ENCODE measurements at places on chromosomes 16 and 17.
A peak's percentile ranks its signal among the peaks of the same experiment; 100 is the strongest.

GRCh38 chr16:29729116-29729521 lies 16.7 kb downstream of the C16orf54 start:
- DNase-seq, result no peak

GRCh38 chr17:60524463-60525327 lies 1.3 kb downstream of the APPBP2 start:
- DNase-seq, result no peak

DNA sequence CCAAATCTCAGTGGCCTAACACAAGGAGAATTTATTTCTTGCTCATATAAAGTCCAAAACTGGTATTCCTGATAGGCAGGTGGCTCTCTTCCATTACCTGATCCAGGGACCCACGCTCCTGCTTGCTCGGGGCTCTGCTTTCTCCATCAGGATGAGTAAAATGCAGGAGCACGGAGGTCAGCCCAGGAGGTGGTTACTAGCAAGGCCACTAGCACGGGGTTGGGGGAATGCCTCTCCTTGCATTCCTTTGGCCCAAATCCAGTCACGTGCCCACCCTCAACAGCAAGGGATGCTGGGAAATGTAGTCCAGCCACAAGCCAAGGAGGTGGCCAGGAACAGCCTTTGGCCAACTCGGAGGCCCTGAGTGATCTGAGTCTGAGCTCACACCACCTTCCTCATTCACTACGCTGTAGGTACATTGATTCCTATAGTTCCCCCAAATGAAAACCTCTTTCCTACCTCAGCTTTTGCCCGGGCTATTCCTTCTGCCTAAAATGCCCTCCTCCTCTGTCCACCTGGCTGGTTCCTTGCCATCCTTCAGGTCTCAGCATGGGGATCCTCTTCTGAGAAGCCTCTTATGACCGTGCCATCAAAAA lies 38.3 kb upstream of the HAPSTR1 start:
- DNase-seq, result peak; percentile 9

GRCh38 chr16:66147291-66147690 lies 219.2 kb upstream of the CDH5 start:
- no peak for DNase-seq

DNA sequence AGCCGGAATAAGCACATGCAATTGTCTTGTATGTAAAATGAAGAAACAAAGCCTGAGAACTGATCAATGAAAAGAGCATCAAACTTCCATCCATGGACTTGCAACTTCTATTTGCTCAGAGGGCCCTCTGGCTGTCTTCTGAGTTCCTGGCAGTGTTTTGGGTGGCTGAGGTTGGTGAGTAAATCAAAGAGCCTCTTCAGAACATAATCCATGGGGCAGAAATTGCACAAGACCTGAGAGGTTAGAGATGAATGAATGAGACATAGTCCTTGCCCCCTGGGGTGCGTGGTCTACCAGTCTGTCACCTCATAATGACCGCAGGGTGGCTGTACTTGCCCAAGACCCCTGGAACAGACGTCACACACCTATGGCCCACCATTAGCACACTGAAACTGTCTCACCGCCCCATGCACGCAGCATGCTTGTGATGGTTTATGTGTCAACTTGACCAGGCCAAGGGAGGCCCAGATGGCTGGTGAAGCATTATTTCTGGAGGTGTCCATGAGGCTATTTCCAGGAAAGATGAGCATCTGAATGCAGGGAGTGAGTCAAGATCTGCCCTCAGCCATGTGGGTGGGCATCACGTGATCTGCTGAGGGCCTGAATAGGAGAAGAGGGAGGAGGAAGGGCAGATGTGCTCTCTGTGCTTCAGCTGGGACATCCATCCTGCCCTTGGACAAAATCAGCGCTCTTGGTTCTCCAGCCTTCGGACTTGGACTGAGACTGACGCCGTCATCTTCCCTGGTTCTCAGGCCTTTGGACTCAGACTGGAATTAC lies 8.3 kb downstream of the PIK3R6 start:
- DNase-seq, result no peak

DNA sequence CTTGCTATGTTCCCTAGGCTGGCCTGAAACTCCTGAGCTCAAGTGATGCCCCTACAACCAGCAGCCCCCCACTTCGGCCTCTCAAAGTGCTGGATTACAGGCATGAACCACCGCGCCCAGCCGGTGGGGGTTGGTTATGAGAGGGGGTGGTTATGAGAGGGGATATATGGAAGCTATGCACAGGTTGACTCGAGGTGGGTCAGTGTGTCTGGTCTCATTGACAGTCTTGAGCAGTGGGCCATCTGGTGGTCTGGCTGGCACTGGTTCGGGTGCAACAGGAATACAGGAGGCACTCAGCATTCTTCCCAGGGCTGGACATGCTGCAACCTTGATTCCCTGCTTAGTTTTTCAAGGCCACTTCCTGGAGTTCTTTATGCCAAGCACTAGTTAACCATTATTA lies 5.6 kb upstream of the STX1B start:
- no peak for DNase-seq

GRCh38 chr16:20740901-20741521 lies 607 bp downstream of the THUMPD1 start:
- peak; percentile 93 for DNase-seq

GRCh38 chr17:8708025-8708461 lies 36.6 kb downstream of the CCDC42 start:
- DNase-seq, result no peak

GRCh38 chr16:24844101-24845030 lies 1.4 kb upstream of the SLC5A11 start:
- no peak for DNase-seq

- no peak for DNase-seq
Measured at GRCh38 chr17:27541301-27542023, 85.2 kb downstream of the KSR1 start.

DNA sequence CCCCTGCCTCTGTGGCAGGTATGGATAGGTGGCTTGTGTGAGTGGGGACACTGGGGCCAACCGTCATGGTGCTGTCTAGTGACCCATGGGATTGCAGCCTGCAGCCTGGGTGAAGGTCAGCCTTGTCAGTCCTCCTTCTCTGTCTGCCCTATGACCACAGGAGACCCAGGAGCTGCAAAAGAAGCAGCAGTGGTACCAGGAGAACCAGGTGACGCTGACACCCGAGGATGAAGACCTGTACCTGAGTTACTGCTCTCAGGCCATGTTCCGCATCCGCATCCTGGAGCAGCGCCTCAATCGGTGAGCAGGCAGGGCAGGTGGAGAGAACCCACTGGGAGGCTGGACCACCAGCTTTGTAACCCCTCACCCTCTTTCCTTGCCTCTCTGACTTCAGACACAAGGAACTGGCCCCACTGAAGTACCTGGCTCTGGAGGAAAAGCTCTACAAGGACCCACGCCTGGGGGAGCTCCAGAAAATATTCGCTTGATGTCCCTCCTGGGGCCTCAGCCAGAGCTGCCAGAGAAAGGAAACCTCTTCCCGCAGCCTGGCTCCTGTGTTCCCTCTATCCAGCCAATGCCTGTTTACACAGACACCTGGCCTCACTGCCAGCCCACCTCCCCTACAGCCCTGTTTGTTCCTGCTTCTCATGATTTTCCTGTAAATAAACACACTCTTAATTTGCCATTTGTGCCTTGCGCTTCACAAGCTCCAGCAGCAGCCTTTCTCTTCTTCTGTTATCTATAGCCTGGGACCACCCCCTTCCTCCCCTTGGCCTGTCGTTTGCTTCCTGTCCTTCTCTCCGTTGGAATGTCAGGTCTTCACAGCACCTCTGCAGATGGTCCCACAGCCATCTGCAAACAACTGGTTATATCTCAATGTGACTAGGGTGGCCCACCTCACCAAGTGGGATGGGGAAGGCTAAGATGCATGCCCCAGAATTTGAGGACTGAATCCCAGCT lies 4.5 kb upstream of the KATNB1 start:
- no peak for DNase-seq

DNA sequence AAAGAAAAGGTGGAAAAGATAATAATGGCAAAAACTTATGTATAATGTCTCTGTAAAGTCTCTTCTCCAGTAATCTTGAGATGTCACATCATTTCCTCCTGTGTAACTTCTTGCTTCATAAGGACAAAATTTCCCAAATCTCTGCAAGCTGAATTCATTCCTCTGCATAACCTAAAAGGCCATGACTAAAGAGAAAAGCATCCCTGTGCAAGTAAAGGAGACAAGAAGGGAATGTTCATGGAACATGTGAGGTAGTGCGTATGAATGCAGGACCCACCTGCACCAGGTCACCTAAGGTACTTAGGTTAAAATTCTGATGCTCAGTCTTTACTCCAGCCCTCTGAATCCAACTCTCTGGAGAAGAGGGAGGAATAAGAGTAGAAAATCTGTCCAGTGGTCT lies 46.9 kb upstream of the NLK start:
- DNase-seq, result no peak

GRCh38 chr16:72942021-72942420 lies 105.9 kb downstream of the ZFHX3 start:
- no peak for DNase-seq

DNA sequence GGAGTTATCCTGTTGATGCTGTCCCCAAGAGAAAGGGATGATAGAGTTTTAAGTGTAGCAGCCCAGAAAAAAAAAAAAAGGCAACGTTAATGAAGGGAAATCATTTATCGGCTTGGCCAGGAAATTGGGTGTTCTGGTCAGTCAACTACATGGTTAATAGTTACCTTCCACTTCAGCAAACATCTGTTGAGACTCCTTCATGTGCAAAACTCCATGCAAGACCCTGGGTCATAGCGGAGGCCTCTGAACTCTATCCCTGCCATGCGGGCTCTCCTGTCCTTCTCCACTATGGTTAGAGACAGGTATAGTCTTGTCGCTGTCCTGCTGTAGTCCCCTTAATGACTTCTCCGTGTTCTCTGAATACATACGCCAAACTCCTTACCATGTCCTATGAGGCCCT lies 3.5 kb upstream of the LYRM9 start:
- no peak for DNase-seq

DNA sequence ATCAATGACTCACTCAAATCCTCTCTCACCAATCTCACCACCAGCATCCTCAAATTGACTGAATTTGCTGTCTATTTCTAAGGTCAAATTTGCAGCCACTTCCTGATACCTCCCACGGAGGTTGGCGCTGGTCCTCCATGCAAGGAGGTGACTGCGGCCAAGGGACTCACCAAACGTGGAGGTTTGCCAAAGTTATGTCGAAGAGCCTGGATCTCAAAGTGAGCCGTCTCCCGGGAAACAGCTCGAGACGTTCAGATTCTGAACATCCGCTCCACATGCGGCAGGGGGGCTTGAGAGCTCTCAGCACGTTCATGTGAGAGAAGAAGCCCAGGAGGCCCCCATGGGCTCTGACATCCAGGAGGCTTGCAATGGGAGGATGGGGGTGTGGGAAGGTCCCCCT lies 22.6 kb downstream of the LGALS3BP start:
- DNase-seq, result no peak

GRCh38 chr17:77832180-77832560 lies 126.3 kb upstream of the TNRC6C start:
- DNase-seq, result no peak

- DNase-seq, result no peak
Measured at GRCh38 chr17:48469227-48469626, 39.2 kb upstream of the SKAP1 start.

DNA sequence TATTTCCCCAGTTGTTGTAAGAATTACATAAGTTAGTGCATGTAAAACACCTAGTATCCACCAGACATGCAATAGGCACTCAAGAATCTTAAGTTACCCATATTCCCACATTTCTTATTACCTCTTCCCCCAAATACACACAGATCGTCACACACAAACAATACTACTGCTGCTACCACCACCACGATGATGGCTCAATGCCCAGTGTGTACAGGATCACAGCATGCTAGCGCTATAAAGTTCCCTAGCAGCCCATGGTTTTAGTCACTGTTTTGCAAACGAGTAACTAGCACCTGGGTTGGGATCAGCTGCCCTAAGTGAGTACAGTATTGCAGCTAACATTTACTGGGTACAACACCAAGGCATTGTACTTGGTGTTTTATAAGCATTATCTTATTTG lies 411.7 kb downstream of the UTP18 start:
- no peak for DNase-seq

DNA sequence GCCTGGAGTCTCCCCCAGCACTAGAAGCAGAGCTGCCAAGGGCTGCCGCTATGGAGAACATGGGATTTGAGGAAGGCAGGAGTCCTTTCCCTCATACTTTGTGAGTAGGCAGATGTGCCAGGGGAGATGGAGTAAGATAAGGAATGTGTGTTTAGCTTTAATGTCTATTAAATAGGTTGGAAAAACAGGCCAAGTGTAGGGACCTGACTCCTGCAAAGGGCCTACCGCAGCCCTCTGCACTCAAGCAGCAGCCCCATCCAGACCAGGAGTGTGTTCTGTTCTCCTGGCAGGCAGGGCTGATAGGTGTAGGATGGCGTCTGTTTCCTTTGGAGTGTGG lies 1.8 kb upstream of the MIF4GD start:
- no peak for DNase-seq

- DNase-seq, result no peak
Measured at GRCh38 chr17:46948544-46948943, 25.6 kb downstream of the GOSR2 start.

- DNase-seq, result no peak
Measured at GRCh38 chr17:50304781-50305404, 30.6 kb downstream of the TMEM92 start.

DNA sequence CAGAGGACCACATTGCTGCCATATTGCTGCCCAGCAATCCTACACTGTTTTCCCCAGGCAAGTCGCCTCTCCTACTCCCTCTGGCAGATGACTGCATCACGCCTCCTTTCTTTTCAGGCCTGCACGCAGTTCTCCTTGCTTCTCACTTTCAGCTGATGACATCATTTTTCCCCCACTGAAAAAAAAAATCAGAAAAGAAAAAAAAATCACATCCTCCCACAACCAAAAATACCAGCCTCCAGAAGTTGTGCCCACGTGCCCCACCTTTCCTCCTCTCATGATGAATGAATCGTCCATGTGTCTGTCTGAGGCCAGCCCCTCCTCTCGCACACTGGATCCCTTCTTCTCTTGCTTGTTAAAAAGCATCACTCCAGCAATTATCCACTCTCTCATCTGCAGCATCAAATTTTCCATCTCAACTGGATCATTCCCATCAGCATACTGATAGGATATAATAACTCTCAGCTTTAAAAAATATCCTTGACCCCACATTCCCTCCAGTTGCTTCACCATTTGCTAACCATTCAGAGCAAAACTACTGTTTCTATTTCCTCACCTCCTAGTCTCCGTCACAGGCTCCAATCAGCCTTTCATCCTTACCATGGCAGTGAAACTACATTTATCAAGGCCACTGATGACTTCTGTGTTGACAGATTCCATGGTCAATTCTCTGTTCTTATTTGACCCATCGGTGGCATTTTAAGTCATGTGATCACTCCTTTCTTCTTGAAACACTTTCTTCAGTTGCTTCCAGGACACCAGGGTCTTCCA lies 30.1 kb upstream of the DYNLL2 start:
- DNase-seq, result no peak

- no peak for DNase-seq
Measured at GRCh38 chr16:77327717-77328116, 107.1 kb downstream of the ADAMTS18 start.

- DNase-seq, result no peak
Measured at GRCh38 chr17:27547301-27547683, 83.7 kb upstream of the LGALS9 start.

All from CD4-positive, alpha-beta T cell treated with Interleukin-10 for 1 hour (primary cell).